ENCODE measurements at places on chromosomes 6 and 20. TPM values are rescaled to one million over a fixed set of nuclear protein-coding genes. Genes with fewer than 3 reads are reported as not detected.
A peak's percentile ranks its signal among the peaks of the same experiment; 100 is the strongest.

Gene ZBTB12
- total RNA-seq: 2.1 TPM

Gene SNAP25
- not detected for total RNA-seq

Gene KCNB1
- not detected for total RNA-seq

Gene ZGPAT
- 22.5 TPM for total RNA-seq

Gene LY6G6C
- total RNA-seq: not detected

Gene TSBP1
- total RNA-seq: not detected

Gene GGTLC1
- not detected for total RNA-seq

Gene C6orf15
- total RNA-seq: not detected

Gene GTF2H4
- total RNA-seq: 37.1 TPM

Gene MUCL3
- not detected for total RNA-seq

Gene ZC2HC1B
- not detected for total RNA-seq

Gene SUN5
- not detected for total RNA-seq

Gene MLN
- total RNA-seq: not detected

Gene AIF1
- 240 TPM for total RNA-seq

DNA sequence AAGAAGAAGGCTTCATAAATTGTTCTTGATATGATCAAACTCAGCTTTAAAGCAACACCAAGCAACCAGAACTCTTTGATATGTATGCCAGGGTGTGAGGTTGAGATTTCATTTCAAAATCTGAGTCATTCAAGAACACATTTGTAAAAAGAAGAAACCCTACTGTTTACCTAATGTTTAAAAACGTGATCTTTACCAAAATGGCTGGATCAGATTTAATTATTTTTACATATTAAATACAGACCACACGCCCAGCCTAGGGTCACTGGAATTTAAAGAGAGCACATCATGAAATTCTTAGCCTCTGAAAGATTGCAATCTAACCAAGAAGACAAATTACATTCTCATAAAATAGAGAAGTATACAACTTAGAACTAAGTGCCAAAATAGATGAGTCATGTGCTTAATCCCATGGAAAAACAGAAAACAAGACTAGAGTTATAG lies 206.8 kb upstream of the SMLR1 start:
- no peak for DNase-seq

- no peak for DNase-seq
These were observed 474 bp downstream of the TSBP1 start for GRCh38 chr6:32371229-32371628.

GRCh38 chr6:82264824-82265223 lies 17.3 kb upstream of the IBTK start:
- no peak for DNase-seq

- peak; percentile 35 for DNase-seq
These were observed 46.4 kb upstream of the ADTRP start for GRCh38 chr6:11824986-11825385.

- no peak for DNase-seq
These were observed 58.1 kb downstream of the C6orf58 start for GRCh38 chr6:127635091-127635490.

DNA sequence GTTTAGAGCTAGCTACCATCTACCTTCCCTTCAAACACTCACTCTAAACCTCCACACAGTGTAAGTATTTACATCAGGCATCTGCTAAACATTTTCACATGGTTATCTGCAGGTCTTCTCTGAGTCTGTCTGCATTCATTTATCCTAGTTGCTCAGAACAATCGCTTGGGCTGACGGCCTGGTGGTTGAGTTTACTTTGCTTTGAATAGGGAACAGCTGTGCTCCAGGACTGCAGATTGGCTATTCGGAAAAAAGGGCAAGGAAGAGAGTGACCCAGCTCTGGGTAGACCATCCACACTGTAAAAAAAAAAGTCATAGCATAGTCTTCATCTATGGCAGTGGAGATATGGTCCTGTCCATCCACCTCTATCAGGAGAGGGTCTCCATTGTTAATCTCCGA lies 115.3 kb upstream of the ESR1 start:
- DNase-seq: no peak

- no peak for DNase-seq
These were observed 464 bp downstream of the EHMT2 start for GRCh38 chr6:31896856-31897611.

DNA sequence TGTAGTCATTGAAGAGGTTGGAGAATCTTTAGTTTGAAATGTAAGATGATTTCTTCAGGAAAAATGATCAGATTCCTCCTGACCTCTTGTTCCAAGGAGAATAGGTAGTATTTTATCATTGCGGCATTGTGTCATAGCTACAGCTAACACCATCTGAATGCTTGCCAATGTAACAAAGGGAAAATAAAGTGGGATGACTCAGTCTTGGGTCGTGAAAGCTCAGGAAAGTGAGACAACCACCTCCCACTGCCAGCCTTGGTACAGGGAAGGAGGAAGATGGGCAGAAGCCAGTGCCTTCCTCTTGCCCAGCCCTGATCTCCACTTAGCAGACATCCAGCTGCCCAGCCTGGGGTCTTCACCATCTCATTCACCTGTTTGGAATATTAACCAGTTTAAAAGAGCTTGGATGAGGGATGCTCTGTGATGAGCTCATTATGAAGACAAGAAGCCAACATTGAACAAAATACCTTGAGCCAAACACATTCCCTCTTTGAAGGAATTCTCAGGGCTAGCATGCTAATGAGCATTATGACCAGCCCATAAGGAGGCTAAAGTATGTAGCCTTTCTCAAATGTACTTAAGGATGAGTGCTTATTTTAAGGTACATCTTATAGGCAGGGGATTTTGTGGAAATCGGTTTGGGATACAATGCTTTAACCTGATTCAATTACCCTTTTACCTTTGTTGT lies 40.0 kb upstream of the APCDD1L start:
- DNase-seq: no peak

DNA sequence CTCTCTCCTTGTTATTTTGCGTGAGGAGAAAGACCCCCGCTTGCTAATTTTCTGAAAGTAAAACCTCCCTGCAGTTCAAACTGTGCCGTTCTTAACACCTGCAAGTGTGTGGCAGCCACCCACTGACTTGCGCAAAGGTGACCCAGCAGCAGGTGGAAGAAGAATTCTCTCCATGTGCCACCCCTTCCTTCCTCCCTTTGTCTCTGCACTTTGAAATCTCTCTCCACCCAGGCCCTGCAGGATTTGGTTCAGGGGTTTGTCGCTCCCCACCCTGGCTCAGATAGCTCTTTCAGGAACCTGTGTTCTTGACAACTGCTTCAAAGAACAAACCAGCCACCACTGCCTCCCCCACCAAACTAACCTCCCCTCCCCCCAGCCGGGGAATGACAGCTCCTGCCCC lies 41.4 kb downstream of the ZNF831 start:
- DNase-seq: no peak

DNA sequence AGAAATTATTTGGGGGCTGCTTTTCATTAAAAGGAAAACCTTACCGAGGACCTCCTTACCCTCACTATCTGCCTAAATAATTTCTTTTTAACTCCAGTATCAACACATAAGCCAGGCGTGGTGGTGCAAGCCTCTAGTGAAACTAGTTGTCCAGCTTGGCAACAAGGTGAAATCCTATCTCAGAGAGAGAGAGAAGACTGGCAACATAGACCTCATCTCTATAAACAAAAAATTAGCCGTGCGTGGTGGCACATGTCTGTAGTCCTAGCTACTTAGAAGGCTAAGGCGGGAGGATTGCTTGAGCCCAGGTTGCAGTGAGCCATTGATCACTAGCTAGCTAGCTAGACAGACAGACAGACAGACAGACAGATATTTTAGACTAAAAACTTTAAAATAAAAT lies 92.5 kb downstream of the ARMC2 start:
- no peak for DNase-seq

DNA sequence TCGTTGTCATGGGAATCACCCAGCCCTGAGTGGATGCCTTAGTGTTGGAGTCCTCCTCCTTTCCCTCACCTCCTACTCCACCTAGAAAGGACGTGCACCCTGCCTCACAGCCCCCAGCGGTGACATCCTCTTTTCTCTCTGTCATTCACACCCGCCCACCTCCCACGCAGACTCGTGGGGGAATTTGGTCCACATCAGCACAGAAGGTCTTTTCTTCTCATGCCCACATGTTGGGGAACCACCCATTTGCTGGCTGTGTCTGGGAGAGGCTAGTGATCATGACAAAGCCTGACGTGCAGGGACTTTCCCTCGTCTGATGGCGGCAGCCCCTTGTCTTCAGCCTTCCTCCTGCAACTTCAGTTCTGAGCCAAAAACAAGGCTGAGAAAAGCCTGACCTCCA lies 96.0 kb upstream of the CNKSR3 start:
- peak; percentile 99 for DNase-seq

DNA sequence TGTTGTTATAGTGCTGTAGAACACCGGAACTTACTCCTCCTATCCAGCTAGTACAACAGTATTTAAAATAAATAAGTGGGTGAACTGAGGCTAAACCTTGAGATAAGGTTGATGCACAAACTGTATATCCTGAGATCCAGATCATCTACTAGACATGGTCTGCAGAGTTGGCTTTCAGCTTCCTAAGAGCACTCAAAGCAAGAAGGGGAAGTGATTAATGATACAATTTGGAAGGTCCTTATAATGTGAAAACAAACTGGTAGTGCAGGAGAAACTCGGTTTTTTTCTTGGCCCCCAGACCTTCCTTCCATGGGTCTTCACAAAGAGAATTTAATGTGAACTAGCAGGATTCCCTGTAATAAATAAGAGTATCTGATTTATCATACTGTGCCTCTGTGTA lies 27.4 kb upstream of the RREB1 start:
- DNase-seq: no peak

- no peak for DNase-seq
These were observed 5.9 kb downstream of the HCRTR2 start for GRCh38 chr6:55180258-55180657.

DNA sequence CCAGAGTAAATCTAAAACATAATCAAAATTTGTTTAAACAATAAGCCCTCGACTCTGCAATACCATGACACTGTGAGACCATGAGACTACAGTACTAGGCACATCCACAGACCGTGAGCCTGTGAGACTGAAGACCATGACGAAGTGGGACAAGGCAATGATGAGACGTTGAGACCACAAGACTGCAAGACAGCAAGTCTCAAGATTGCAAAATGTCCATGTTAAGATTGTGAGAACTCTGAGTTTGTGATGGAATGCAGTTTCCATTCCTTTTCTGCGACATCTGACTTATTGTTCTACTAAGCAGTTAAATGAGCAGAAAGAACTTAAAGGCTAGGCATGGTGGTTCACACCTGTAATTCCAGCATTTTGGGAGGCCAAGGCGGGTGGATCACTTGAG lies 102.1 kb upstream of the PHACTR1 start:
- DNase-seq: no peak

GRCh38 chr6:164184410-164184809 lies 769.9 kb downstream of the QKI start:
- no peak for DNase-seq

- DNase-seq: peak; percentile 65
These were observed 24.2 kb downstream of the NEDD9 start for GRCh38 chr6:11208267-11208666.

DNA sequence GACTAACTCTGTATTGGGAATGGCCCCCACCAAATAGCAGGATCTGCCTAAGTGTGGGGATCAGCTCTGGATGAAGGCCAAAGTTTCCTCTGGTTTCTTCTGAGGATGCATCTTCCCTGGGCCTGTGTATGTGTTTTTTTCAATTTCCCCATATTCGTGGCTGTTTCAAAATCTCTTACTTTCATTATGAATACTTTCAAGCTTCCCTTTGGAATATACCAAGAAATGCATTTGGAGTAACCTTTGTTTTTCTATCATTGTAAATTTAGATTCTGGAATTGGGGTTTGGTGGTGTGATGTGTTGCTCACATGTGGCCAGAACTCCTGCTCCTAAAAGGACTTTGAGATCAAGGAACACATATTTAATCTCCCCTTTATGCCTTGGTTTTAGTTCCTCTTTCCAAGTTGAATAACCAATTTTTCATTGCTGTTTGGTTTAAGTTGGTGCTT lies 8.4 kb downstream of the ENTPD6 start:
- DNase-seq: no peak

DNA sequence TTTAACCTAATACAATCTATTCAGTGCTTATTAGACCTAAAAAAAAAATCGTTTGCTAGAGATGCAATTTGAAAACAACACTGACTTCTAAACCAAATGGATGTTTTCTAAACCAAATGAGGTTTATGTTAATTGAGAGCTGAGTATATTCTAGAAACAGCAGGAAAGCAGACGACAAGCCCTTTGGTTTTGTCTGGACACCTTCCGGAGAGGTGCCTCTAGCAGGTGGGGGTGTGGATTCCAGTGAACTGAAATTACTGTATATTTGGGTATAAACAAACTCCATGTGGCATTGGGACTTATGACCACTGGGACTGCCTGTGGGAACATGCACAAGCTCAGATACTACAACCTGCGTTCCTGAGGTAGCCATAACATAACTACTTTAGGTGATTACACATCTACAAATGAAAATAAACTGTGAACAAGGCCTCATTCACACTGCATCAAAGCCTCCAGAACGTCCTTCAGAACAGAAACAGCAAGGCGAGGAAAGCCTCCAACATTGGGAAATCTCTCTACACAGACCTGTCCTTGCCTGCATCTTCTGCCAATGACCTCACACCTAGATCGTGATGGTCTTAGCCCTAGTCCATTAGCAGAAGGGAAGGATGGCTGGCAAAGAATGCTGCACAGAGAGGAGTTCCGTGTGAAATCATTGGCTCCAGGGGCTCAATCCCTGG lies 206.8 kb upstream of the FOXQ1 start:
- no peak for DNase-seq

DNA sequence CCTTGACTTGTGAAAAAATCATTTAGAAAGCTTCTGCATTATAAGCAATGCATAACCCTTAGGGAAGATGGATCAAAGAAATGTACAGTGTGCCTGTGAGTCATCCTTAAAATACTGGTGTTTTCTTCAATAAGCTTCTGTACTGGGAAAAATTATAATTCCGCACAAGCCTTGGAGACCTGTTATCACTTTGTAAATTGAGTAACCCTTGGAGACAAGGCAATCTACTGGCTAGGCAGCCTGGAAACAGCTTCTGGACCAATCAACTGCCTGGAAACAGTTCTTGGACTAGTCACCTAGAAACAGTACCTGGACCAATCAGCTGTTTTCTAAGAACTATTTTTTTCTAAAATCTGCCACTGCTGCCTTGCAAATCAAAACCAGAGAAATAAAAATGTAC lies 25.8 kb upstream of the RNGTT start:
- DNase-seq: no peak

- no peak for DNase-seq
These were observed 109.0 kb downstream of the MCHR2 start for GRCh38 chr6:99885051-99885450.

DNA sequence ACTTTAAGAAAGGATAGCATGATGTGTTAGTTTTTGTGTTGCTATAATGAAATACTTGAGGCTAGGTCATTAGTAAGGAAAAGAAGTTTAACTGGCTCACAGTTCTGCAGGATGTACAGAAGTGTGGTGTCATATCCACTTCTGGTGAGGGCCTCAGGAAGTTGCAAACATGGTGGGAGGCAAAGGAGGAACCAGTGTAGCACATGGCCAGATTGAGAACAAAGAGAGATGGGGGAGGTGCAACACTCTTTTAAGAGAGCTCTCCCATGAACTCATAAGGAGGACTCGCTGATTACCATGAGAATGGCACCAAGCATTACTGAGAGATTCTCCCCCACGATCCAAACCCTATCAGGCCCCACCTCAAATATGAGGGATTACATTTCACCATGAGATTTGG lies 265.4 kb downstream of the RIMS1 start:
- no peak for DNase-seq
